ENCODE measurements at places on chromosomes 2 and 18. TPM values are rescaled to one million over a fixed set of nuclear protein-coding genes. Genes with fewer than 3 reads are reported as not detected.

CTAGE1 gene
- total RNA-seq = not detected

SLC9A4 gene
- 3.1 TPM for total RNA-seq

- no peaks in the 10 kb centered on the region for H3K27me3 ChIP-seq
- DNase-seq = no peak
- H3K4me1 ChIP-seq = peaks cover 7% of the 10 kb centered on the region
- H3K4me3 ChIP-seq = no peak overlapping the region
Measured at GRCh38 chr2:172884336-172884735, 148.7 kb downstream of the RAPGEF4 start.

GRCh38 chr2:202290970-202291369 is 25.4 kb downstream of the NOP58 start:
- H3K27me3 ChIP-seq = no peaks in the 10 kb centered on the region
- peaks cover 28% of the 10 kb centered on the region for H3K36me3 ChIP-seq
- no peak for DNase-seq
- no peaks in the 10 kb centered on the region for H3K4me1 ChIP-seq
- H3K4me3 ChIP-seq = no peak overlapping the region

DNA sequence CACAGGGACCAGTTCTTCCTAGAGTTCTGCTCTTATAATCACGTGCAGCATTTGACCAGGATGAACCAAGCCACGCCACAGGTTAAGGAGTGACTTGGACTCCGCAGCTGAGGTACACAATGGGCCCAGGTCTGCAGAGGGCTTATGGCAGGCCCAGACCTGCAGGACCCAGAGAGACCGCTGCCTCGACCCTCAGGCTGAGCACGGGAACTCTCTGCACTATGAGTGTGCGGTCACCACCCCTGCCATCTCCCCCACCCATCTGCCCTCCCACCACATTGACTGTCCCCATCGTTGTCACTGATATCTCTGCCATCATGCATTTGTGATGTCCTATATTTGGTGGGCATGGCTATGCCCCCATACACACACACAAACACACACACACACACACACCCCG is 45.7 kb upstream of the HPCAL1 start:
- H3K4me3 ChIP-seq = no peak overlapping the region
- H3K36me3 ChIP-seq = no peaks in the 10 kb centered on the region
- H3K4me1 ChIP-seq = peaks cover 4% of the 10 kb centered on the region
- no peak for DNase-seq
- no peak overlapping the region for H3K27ac ChIP-seq
- H3K27me3 ChIP-seq = peaks cover 7% of the 10 kb centered on the region

All from type B pancreatic cell (in vitro differentiated cells).